NCI-H1694 treated with DMSO at 0.1 percent for 48 hours (cell line): ENCODE measurements at places on chromosomes 11 and 22.

- no peak for DNase-seq
These were observed 22.1 kb downstream of the LMO1 start for GRCh38 chr11:8241373-8242117.

- DNase-seq: peak; percentile 43
These were observed 9.8 kb downstream of the MIAT start for GRCh38 chr22:26667140-26667539.

DNA sequence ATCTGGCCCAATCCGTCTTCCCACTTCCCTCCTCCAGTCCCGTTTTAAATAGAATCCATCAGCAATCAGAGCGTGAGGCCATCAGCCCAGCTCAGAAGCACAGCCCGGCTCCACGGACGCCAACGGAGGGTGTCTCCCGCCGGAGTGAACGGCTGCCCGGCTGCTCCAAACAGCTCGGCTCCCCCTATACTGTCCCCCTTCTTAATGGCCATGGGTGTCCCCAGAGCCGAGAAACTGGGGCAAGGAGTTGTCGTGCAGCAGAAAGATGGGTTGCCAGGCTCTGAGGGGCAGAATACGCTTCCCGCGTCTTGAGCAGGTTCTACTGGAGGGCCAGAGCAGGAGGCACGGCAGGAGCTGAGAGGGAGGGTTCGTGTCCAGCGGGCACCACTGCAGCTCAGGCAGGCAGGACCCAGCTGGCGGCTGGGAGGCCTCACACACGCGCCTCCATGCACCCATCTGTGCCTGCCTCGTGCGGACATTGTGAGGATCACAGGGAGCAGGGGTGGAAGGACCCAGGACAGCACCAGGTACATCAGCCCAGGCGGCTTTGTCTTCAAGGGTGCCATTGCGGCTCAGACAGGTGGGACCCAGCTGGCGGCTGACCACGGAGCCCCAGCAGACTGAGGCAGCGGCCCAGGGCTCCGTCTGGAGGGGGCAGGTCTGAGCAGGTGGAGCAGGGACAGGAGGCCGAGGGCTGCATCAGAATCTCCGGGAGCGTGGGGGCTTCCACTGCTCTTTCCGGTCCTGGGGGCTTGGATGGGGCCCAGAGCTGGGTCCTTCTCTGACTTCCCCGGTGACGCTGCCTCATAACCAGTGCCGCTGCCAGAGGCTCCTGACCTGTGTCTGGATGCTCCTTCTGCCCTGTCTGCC is 882.7 kb downstream of the BRD1 start:
- no peak for DNase-seq

DNA sequence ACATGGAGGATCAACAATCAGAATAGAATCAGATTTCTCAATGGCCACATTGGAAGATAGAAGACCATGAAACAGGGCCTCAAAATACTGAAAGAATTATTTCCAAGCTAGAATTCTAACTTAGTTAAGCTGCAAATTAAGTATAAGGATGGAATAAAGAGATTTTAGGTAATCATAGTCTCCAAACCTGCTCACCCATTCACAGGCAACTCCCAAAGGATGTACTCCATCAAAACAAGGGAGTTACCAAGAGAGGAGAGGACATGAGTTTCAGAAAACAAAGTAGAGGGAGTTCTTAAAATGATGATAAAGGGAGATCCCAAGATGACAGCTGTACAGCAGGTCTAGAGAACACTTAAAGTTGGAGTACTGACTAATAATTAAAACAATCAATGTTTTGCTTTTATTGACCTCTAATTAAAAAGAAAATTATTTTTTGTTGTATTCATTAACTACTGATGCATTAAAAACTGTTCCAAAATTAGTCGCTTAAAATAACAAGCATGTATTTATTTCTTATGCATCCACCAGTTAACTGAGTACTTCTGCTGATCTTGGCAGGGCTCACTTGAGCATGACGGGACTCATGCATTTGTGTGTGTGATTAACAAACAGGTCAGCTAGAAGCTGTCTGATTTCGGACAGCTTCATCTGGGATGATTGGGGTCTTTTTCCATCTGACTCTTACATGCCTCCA is 95.6 kb downstream of the CD44 start:
- DNase-seq: no peak

DNA sequence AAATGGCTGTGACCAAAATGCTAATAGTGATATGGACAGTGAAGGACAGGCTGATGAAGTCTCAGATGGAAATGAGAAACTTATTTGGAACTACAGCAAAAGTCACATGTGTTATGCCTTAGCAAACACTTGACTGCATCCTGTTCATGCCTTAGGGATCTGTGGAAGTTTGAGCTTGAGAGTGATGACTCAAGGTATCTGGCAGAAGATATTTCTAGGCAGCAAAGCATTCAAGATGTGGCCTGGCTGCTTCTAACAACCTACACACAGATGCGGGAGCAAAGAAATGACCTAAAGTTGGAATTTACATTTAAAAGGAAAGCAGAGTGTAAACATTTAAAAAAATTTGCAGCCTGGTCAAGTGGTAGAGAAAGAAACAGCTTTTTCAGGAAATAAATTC is 28.1 kb upstream of the CD81 start:
- DNase-seq: no peak

DNA sequence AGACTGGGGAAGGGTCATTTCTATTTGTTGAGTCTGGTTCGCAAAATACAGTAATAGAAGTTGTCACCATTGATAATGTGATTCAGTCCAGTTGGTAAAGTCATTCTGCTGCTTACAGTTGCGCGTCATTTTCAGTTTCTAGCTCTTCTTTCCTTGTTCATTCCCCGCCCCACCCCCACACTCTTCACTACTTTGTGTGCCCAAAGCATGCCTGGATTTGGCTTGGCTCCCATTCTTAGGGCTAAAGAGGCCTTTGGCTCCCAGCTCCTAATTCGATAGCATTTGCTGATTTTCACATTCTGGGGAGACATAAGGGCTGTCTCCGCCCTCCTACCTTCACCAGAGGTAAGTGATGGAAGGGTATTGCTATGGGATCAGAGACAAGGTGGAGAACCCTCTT is 43.0 kb downstream of the CECR2 start:
- peak; percentile 16 for DNase-seq

DNA sequence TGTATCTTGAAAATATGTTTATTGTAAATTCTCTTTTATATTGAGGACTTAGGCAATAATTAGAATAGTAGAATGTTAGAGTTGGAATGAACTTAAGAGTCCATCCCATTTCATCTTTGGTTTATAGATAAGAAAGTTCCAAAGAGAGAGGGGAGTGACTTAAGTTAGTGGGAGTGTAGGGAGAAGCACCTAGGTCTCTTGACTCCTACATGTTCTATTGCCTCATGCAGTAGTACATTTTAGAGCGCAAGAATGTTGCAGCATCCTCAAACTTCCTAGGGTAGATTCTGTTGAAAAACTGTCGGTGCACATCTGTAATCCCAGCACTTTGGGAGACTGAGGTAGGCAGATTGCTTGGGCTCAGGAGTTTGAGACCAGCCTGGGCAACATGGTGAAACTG is 8.7 kb downstream of the RRM1 start:
- no peak for DNase-seq

GRCh38 chr11:125372088-125372487 is 124.0 kb downstream of the FEZ1 start:
- DNase-seq: no peak

DNA sequence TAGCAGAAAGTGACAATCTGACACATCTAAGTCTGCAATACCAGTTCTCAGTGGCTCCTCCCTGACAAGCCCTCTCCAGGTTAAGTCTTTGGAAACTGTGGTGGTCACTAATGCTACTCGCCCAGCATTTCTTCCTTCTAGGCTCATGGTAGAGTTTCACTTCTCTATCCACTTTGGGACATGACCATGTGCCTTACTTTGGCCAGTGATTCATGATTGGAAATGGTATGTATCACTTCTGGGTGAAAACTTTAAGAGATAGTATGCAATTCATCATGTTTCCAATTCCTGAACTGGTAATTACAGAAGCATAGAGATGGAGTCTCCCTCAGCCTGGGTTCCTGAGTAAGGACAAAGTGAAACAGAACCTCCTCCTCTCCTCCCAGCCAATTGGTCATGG is 151.5 kb upstream of the LMO1 start:
- DNase-seq: no peak

GRCh38 chr11:37506531-37506930 is 908.5 kb upstream of the RAG2 start:
- DNase-seq: no peak

GRCh38 chr11:23404225-23405160 is 544.2 kb upstream of the CCDC179 start:
- no peak for DNase-seq

DNA sequence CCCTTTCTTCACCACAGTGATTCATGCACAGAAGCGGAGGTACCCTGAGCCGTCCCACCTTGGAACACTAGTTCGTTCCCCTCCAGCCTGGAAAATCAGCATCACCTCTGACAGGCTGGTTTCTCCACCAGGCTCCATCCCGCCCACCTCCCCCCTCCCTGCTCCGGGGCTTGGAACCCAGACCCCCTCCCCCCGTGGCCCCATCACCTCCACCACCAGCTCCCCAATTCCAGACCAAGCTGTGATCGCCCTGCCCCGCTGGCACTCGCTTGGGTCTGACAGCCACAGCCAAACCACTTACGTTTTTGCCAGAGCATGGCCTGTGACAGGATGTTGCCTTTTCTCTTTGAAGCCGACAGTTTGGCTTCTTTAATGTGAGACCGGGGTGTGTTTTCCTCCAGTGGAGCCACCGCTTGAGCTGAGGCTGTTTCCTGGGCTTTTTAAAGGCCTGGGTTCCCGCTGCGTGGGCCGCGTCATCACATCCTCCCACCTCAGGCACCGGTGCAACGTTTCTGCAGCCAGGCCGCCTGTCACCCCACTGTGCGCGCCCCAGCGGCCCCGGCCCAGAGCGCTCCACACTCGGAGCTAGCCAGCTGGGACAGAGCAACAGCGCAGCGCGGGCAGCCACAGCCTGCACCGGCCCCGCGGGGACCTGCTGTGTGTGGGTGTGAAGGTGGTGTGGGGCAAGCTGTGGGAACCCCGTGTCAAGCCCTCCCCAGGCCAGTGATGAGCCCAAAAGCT is at the start of gene POU2AF1:
Gene POU2AF1 (minus strand): TSS at position 415 of the 741 bp plus-strand sequence. CDS start 98 bp downstream, at position 317.
- DNase-seq: no peak

DNA sequence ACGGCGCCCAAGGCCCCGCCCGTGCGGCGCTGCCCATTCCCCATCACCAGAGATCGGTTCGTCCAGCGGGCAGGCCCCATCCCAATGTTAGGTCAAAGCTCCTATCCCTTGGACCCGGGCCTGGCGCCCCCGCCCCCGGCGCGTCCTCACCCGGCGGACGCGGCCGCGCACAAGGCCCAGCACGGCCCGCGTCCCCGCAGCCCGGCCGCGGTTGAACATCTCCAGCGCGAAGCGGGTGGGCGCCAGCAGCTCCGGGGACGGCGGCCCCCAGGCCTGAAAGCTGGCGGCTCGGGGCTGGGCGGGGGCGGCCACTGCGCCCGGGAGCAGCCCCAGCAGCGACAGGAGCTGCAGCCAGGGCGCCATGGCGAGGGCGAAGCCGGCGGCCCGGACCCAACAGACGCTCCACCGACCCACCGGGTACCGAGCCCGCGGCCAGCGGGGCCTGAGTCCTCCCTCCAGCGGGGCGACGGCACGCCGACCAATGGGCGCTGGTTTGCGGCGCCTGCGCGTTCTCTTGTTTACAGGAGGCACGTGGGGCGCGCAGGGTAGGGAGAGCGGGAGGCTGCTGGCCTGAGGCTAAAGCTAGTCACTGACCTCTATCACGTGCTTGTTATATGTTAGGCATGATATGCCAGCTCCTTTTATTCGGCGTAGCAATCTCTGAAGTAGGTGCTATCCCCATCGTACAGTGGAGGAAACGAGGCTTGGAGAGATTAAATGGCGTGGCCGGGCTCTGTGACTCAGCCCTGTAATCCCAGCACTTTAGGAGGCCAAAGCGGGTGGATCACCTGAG is at the start of gene CTSF:
Gene CTSF (minus strand): TSS at position 483 of the 793 bp plus-strand sequence. CDS start 120 bp downstream, at position 363.
- DNase-seq: peak; percentile 28

GRCh38 chr22:26172389-26172990 is 3.2 kb downstream of the SEZ6L start:
- DNase-seq: peak; percentile 9
